M059J (cell line): ENCODE measurements at places on chromosomes 1 and 21. TPM values are rescaled to one million over a fixed set of nuclear protein-coding genes. Genes with fewer than 3 reads are reported as not detected.

FCMR gene
- total RNA-seq, result 0.34 and 3.5 TPM in 2 replicates

GRCh38 chr1:233326811-233327650 is 493 bp upstream of the MAP3K21 start:
- peak; percentile 87 for DNase-seq

TMED5 gene
- 95.3 and 113 TPM in 2 replicates for total RNA-seq

CCDC185 gene
- not detected in 2 replicates for total RNA-seq

LZIC gene
- total RNA-seq, result 17.5 and 33.0 TPM in 2 replicates

GRCh38 chr1:236009191-236009590 is 55.7 kb downstream of the NID1 start:
- no peak for DNase-seq
